LHCN-M2 (cell line): ENCODE measurements at places on chromosomes 7 and 10. TPM values are rescaled to one million over a fixed set of nuclear protein-coding genes. Genes with fewer than 3 reads are reported as not detected.

GRCh38 chr10:71339796-71340589 is 20.9 kb downstream of the SLC29A3 start:
- no peak for DNase-seq

Gene NPTX2
- 3,060 and 3,846 TPM in 2 replicates for total RNA-seq

- DNase-seq, result peak; percentile 46
These were observed 250.9 kb upstream of the MKLN1 start for GRCh38 chr7:131076711-131077181.

DNA sequence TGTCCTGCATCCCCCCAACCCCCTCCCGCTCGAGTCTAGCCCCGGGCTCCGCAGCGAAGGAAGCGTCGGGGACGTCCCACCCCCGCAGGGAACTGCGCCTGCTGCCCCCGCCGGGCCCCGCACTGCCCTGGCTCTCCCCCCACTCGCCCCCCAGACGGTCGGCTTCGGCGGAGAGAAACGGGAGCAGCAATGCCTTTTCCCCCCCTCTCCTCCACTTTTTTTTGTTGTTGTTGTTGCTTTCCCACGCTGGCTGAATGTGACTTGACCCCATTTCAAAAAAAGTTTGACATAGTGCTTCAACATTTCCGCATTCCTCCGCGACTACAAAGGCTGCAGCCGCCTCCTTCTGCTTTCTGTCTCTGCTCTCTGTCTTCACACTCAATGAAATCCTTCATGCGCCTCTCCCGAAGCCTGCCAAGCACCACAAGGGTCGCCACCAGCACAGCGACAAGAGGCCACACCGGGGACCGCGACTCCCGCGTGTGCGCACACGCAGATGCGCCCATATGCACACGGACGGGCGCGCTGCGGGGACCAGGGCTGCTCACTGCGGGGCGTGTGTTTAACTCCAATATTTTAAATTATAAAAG is 1.0 kb downstream of the CDK6 start:
- DNase-seq, result peak; percentile 85

GRCh38 chr7:117212969-117213877 is 109.6 kb downstream of the WNT2 start:
- DNase-seq, result peak; percentile 64

DNA sequence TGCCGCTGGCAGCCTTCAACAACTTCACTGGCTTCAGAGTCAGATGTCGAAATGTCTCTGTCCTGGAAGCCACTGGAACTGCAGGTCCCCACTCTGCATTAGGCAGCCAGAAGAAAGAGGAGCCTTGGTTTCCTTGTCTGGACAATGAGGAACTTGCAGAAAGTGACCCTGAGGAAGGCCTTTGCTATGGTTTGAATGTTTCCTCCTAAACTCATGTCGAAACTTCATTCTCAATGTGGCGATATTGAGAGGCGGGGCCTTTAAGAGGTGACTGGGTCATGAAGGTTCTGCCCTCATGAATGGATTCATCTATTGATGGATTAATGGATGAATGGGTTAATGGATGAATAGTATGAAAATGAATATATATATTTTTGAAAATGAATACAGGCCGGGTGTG is 61.6 kb upstream of the GPR26 start:
- DNase-seq, result no peak

DNA sequence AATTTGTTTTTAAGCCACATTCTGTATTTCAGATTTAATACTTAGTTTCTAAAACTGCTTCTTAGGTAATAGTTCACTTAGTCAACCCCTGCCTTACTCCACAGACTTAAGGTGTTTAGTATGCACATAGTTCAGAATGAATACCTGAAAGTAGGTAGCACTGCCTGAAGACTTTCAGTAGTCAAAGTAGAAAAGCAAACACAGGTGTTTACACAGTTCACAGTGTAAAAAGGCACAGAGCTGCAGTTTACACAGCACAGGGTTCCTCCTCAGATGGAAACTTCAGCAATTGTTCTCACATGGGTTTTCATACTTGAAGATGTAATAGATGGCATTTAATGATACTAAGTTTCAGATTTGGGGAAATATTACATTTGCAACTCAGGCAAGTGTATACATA is 3.1 kb upstream of the PKD1L1 start:
- DNase-seq, result no peak

Gene RAB11FIP2
- total RNA-seq, result 13.2 and 13.7 TPM in 2 replicates

Gene CYP2E1
- 0.52 and 1.1 TPM in 2 replicates for total RNA-seq

Gene DOCK1
- total RNA-seq, result 38.0 and 45.5 TPM in 2 replicates

DNA sequence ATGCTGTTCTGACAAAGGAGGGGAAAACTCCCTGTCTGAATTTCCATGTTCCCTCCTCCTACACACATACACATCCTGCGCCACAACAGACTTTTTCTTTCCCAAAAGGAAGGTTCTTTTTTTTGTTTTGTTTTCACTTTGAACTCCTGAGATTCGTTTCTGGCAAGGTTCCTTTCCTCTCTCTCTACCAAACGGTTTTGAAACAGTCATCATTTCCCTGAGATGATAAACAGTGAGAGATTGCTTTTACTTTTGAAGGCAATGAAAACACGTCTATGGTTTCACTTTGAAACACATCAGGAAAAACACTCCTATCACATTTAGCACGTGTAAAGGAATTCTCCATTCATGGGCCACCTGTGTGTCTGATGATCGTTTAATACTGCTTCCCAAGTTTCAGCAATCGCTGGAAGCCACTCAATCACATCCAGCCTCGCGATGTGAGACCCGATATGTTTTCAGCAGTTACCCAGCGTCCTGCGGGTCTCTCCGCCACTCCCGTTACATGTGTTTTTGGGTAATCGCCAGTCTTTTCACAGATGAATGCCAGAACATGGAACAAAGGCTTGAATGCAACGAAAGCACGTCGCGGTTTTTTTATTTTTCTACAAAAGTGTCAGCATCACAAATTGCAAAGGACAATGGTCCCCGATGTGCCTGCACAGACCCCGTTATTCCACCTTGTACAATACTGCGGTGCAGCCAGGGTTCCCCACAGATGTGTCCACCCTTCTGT is 62.8 kb upstream of the CUX1 start:
- peak; percentile 60 for DNase-seq

DNA sequence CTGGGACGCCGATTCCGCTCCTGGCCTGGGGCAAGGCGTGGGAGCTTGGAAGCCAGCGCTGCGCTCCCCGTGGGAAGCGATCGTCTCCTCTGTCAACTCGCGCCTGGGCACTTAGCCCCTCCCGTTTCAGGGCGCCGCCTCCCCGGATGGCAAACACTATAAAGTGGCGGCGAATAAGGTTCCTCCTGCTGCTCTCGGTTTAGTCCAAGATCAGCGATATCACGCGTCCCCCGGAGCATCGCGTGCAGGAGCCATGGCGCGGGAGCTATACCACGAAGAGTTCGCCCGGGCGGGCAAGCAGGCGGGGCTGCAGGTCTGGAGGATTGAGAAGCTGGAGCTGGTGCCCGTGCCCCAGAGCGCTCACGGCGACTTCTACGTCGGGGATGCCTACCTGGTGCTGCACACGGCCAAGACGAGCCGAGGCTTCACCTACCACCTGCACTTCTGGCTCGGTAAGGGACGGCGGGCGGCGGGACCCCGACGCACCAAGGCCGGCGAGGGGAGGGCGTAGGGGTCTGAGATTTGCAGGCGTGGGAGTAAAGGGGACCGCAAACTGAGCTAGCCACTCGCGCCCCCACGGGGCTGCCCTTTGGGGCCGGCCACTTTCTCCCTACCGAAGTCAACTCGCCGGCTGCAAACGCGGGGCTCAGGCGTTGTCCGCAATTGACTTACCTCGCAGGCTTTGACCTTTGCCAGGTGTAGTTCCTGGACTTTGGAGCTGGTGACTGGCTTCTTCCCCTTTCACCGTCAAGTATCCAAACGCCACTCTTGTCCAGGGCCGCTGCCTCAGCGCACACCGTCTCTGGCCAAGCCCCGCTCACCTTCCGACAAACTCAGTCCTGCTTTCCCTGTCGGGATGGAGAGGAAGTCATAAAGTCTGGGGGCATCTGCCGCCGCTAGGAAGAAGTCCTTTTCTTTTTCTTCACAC is at the start of gene SCIN:
SCIN (plus strand) TSS at position 187 of the 928 bp plus-strand sequence; CDS start at position 254, 67 bp downstream.
- DNase-seq, result peak; percentile 40

Gene RET
- total RNA-seq, result under 0.01 TPM in 1 of 2 replicates, not detected in the other

Gene PTF1A
- total RNA-seq, result not detected in 2 replicates

DNA sequence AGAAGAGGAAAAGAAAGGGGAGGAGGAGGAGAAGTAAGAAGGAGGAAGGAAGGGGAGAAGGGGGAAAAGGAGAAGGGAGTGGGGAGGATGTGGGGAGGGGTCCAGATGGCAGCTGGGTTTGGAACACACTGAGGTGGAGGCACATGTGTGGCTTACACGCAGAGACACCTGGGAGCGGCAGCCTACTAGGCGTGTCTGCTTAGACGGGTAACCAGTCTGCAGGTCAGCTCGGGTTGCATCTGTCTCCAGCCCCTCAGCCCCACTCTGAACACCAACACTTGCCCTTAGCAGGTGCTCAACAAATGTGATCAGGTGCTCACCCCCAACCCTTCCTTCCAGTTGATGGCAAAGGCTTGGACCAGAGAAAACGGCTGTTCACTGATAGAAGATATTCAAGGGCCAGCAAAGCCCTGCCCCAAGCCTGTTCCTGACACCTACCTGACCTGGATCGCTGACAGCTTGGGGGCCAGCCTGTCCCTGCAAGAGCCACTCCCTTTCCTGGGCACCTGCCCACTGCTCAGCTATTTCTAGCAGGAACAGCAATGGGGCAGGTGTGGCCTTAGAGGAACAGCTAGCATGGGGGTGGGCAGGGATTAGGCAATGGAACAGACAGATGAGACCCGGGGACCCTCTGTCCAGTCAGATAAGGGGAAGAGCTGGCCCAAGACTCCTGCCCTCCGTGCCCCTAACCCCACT is 70.5 kb downstream of the SH3PXD2A start:
- no peak for DNase-seq

Gene NUPR2
- total RNA-seq, result not detected in 2 replicates

DNA sequence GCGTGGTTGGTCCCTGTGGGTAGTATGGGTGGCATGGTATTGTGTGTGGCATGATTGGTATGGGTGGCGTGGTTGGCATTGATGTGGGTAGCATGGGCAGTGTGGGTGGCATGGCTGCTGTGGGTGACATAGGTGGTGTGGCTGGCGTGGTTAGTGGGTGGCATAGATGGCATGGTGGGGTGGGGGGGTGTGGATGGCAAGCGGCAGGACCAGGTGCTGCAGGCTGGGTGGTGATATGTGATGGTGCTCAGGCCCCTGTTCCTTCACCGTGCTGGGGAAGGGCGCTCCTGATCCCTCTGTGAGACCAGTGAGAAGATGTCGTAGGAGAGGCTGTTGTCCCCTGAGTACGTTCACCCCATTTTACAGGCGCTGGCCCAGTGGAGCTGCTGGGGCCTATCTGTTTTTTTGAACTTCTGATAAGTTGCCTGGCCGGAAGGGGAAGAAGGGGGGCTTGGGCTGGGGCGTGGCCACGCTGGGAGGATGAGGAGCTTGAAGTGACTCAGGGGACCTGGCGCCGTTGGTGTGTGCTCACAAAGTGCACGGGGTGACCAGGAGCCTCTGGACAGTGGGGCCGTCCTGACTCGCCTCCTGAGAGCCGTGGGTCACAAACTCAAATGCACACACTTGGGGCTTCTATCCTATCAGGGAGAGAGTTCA is 17.5 kb downstream of the INPP5A start:
- no peak for DNase-seq

Gene IGFBP1
- total RNA-seq, result 0.23 and 1.2 TPM in 2 replicates

GRCh38 chr7:100556541-100556940 is 17.2 kb downstream of the SAP25 start:
- peak; percentile 68 for DNase-seq

DNA sequence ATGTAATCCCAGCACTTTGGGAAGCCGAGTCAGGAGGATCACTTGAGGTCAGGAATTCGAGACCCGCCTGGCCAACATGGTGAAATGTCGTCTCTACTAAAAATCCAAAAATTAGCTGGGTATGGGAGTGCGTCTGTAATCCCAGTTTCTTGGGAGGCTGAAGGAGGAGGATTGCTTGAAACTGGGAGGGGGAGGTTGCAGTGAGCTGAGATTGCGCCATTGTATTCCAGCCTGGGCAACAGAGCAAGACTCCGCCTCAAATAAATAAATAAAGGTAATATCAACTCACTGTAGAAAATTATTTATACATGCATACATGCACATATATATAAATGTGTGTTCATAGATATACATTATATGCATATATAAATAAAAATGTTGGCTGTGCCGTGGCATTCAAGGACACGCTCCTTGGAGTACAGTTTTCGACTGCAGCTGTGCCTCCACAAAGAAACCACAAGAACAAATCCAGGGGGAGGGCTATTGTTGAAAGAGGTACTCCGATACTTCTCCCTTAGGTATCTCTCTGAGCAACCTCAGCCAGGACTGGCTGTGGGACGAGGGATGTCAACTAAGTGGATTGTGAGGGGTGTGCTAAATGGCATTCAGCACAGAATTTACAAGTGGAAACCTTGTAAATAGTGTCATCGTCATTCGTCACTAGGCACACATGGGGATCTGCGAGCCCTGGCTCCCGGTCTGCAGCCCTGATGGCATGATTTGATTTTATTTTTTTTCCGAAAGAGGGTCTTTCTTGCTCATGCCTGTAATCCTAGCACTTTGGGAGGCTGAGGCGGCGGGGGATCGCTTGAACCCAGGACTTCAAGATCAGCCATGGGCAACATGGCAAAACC is 49.3 kb downstream of the HIP1 start:
- no peak for DNase-seq

Gene PPIF
- total RNA-seq, result 37.6 and 43.8 TPM in 2 replicates

GRCh38 chr10:132974249-132974796 is 32.0 kb upstream of the CFAP46 start:
- no peak for DNase-seq

GRCh38 chr7:116542618-116543017 is 17.8 kb downstream of the CAV1 start:
- DNase-seq, result no peak

Gene PILRA
- not detected in 2 replicates for total RNA-seq

DNA sequence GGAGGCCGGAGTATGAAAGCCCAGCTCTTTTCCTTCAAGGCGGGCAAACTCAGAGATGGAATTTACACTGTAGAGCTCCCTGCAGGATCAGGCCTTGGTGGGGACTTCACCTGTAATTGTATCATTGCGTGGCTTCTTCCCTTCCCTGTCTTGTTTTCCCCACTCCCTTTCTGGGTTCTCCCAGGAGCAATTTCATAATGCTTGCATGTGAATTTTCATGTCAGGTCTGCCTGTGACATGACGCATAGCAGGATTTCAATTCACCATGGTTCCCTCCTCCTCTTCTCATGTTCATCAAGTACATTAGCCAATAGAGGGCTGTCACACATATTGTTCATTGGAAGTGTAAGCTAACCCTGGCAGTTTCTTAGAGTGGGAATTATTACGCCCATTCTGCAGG is 197.7 kb downstream of the RPS24 start:
- no peak for DNase-seq

- no peak for DNase-seq
These were observed 114.6 kb downstream of the ITIH5 start for GRCh38 chr10:7551950-7552716.

Gene GPRIN2
- total RNA-seq, result not detected in 2 replicates

GRCh38 chr7:69739190-69739589 is 140.9 kb downstream of the AUTS2 start:
- DNase-seq, result no peak

GRCh38 chr10:119407254-119407777 is 135.2 kb downstream of the RGS10 start:
- no peak for DNase-seq

GRCh38 chr7:100369105-100369504 is 4.2 kb upstream of the PILRA start:
- DNase-seq, result no peak

- DNase-seq, result no peak
These were observed 61.8 kb upstream of the DRGX start for GRCh38 chr10:49457686-49458085.

- DNase-seq, result no peak
These were observed 185.8 kb downstream of the SNX10 start for GRCh38 chr7:26477381-26477990.

Gene FAM237B
- not detected in 2 replicates for total RNA-seq
